ENCODE measurements at places on chromosomes 7 and 10. TPM values are rescaled to one million over a fixed set of nuclear protein-coding genes. Genes with fewer than 3 reads are reported as not detected.

Gene TRPV5
- total RNA-seq = not detected

Gene DUS4L
- total RNA-seq = 9.8 TPM

GRCh38 chr10:53547364-53547763 is 774.8 kb upstream of the MBL2 start:
- no peak overlapping the region for H3K4me3 ChIP-seq
- H3K27me3 ChIP-seq = no peaks in the 10 kb centered on the region
- H3K4me1 ChIP-seq = no peaks in the 10 kb centered on the region

DNA sequence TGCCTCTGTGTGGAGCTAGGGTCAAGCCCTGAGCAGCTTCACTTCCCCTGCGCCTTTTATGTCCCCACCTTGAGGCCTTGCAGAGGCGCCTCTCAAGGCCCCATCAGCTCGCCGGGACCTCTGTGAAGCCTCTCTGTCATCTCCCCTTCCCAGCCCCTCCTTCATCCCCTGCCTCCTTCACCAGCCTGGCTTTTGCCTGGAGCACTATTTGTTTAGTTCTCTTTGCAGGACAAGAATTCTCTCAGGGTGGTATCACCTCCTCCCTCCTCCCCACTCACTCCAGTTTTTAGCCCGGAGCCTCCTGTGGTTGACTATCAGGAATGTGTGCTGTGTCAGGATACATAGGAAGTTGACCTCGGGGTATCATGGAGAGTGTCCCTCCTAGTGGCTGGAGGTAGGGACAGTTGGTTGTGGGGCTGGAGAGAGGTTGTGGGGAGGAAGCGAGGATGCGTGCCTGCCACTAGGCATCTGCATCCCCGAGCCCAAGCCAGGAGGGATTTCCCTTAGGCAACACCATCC is 89.8 kb upstream of the ANLN start:
- no peak overlapping the region for H3K4me3 ChIP-seq
- H3K27me3 ChIP-seq = no peaks in the 10 kb centered on the region
- H3K4me1 ChIP-seq = peaks cover 85% of the 10 kb centered on the region

- H3K27ac ChIP-seq = no peak overlapping the region
- H3K36me3 ChIP-seq = no peaks in the 10 kb centered on the region
- no peak for DNase-seq
Measured at GRCh38 chr10:90966146-90966545, 45.3 kb upstream of the ANKRD1 start.

DNA sequence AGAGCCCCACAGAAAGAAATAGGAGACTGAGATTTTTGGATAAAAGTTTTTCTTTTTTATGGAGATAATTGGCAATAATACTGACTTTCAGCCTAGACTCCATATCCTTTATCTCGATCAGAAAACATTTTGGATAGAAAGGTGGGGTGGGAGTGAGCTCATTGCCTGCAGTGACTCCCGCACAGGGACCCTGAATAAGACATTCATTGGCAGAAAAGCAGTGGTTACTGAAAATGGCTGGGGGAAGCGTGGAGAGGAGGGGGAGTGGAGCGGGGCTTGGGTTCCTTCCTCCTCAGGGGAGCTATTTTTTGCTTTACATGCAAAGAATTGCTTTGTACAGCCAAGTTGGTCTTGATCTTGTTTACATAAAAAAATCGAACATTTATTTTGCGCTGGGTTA is 90.4 kb upstream of the BMPER start:
- H3K4me3 ChIP-seq = no peak overlapping the region
- no peak overlapping the region for H3K27ac ChIP-seq
- no peaks in the 10 kb centered on the region for H3K27me3 ChIP-seq

- H3K27me3 ChIP-seq = no peaks in the 10 kb centered on the region
- H3K36me3 ChIP-seq = no peaks in the 10 kb centered on the region
- no peak overlapping the region for H3K27ac ChIP-seq
- no peaks in the 10 kb centered on the region for H3K4me1 ChIP-seq
- no peak overlapping the region for H3K4me3 ChIP-seq
- peak; percentile 55 for DNase-seq
Measured at GRCh38 chr10:58299580-58299979, 30.6 kb downstream of the CISD1 start.

DNA sequence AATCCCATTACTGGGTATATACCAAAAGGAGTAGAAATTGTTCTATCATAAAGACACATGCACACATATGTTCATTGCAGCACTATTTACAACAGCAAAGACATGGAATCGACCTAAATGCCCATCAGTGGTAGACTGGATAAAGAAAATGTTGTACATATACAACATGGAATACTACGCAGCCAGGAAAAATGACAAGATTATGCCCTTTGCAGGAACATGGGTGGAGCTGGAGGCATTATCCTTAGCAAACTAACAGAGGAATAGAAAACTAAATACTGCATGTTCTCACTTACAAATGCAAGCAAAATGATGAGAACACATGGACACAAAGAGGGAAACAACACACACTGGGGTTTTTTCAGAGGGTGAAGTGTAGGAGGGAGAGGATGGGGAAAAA is 300.2 kb downstream of the BAMBI start:
- no peak for DNase-seq
- peaks cover 6% of the 10 kb centered on the region for H3K4me1 ChIP-seq
- H3K27ac ChIP-seq = no peak overlapping the region
- no peaks in the 10 kb centered on the region for H3K36me3 ChIP-seq
- H3K4me3 ChIP-seq = no peak overlapping the region

DNA sequence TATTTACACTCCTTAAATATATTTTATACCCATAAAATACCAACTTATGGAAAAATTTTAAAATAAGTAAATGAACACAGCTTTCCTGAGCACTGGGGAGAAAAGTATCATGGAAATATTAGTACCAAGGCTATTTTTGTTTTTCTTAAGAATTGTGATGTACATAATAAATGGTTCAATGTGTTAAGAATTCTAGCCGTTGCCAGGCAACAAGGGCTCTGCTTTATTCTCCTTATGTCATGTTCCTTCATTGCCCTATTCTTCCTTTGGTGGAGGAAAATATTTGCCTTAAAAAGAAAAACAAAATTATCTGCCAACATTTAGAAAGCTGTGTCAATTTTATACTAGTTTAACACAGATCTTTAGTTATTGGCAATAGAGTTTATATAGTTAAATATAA is 2.6 kb upstream of the ZPBP start:
- no peaks in the 10 kb centered on the region for H3K36me3 ChIP-seq
- no peak overlapping the region for H3K27ac ChIP-seq
- H3K4me1 ChIP-seq = no peaks in the 10 kb centered on the region
- DNase-seq = no peak

All from SJSA1 (cell line).